ENCODE measurements at places on chromosomes 4 and X.

DNA sequence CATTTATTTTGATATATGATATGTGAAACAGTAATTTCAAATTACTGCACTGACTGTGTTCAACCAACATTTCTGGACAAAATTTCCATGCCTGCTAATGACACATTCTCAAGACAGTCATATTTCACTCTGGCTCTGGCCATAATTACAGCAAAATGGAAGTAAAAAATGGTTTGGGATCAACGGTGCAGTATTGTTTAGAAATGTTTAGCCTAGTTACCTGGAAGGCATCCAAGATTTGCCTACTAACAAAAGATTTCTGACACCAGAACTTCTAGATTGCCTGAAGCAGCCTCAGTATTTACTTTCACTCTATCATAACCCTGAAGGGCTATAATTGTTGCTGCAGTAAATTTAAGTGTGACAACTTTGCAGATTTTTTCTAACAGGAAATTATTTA is 416.3 kb downstream of the PCDH10 start:
- DNase-seq, result no peak

GRCh38 chrX:9330249-9330982 is 134.4 kb upstream of the TBL1X start:
- no peak for DNase-seq

- no peak for DNase-seq
Observed at GRCh38 chrX:22320236-22320873, 47.6 kb downstream of the CBLL2 start.

- no peak for DNase-seq
Observed at GRCh38 chr4:40887764-40888131, 138.0 kb downstream of the NSUN7 start.

- DNase-seq, result no peak
Observed at GRCh38 chrX:88908056-88908455, 161.0 kb downstream of the CPXCR1 start.

DNA sequence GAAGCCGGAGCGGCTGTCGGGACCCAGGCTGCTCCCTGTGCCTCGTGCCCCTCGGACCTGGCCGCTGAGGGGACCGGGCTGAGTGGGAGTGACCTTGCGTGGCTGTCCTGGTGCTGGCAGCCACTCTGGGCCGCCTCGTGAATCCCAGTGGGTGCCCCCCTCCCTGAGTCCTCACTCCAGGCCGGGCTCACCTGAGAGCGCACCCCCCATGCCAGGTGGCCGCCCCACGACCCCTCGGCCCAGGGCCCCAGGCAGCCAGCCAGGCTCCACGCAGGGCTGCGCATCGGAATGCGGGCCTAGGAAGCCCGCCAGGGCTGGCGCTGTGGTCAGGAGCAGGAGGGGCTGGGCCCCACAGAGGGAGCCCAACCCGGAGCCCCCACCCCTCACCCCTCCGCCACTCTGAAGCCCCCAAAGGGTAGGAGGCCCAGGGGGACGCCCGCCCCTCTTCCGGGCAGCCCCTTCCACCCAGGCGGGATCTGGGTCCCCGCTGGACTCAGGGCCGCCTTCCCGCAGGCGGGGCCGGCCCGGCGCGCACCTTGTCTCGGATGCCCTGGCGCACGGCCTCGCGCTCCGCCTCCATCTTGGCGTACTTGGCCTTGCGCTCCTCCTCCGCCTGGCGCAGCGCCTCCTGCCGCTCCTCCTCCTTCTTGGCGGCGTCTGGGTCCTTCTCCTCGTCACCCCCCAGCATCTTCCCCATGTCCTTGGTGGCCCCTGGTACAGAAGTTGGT is 33.9 kb downstream of the CPLX1 start:
- no peak for DNase-seq

- no peak for DNase-seq
Observed at GRCh38 chr4:73621357-73621756, 1.1 kb upstream of the RASSF6 start.

DNA sequence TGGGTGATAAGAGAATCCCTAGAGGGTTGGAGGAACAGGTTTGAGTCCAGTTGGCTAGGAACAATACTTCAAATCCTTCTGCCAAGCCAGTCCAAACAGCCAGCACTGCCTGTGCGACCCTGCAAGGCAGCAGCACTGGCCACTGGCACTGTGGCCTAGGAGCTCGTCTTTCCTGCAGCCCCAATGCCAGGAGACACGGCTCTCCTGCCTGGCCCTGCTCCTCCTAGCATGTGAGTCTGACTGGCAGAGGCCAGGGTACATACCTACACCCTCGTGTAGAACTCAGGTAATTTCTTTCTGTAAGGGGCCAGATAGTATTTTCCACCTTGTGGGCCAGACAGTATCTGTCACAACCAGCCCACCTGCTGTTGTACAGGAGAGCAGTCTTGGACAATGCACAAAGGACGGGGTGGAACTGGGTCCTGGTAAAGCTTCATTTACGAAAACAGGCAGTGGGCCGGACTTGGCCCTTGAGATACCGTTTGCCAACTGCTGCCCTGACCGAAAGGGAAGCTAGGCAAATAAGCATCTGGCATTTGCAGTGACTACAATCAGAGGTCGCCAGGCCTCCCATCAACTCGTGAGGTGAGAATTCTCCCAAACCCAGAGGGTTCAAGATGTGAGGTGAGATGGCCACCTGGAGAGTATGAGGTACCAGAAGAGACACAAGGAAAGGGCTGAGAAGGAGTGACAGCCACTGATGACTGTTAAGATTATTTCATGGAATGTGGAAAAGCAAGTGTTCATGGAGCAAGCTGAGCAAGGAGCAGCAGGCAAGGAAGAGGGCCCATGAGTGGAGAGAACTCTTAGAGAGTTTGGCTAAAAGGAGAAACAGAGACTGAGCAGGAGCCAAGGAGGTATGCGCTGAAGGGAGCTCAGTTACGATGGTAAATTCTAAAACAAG is 29.8 kb upstream of the IRAK1 start:
- no peak for DNase-seq

DNA sequence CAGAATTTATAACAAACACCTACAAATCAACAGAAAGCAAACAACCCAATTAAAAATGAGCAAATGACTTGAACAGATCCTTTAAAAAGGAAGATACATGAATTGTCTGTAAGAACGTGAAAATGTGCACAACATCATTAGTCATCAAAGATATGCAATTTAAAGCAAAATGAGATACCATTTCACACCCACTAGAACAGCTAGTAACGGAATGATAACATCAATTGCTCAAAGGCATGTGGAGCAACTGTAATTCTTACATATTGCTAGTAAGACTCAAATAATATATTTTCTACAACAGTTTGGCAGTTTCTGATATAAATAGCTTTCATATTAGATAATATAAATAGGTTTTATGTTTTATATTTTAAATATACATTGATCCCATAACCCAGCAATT is 82.5 kb downstream of the LCORL start:
- DNase-seq, result no peak

DNA sequence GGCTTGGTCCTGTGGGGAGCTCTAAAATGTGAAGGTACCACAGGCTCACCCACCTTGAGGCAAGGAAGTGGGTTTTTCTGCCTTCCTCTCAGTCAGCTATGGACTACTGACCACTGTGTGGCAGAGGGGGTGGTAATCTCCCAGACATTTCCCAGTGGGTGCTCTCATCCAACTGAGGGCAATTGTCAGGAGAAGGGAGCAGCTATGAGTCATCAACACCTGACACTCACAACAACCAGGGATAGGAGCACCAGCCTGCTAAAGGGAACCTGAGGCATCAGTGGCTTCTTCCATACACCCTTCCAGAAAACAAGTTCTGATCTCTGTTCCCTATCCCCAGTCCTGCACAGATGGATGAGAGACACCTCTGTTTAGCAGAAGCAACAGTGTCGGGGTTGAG is 468.8 kb downstream of the BCOR start:
- DNase-seq, result no peak

- DNase-seq, result no peak
Observed at GRCh38 chrX:63012574-63012973, 338.6 kb downstream of the SPIN4 start.

GRCh38 chrX:98114021-98114420 is 1230.3 kb downstream of the RPA4 start:
- DNase-seq, result no peak

DNA sequence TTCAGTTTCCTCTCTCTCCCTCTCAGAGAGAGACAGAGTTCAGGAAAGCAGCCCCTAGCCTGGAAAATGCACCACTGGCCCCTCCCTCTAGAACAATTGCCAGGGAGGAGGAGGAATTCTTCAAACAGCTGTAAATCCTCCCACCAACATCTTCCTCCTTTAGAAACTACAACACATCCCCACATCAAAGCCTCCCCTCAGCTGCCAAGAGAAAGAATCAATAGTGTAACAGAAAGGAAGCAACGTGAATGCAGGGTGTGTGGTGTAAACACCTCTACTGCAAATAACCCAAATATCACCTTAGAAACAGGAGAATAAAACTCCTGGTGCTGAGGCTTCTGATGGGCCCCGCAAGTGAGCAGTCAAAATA is 249.9 kb upstream of the GATB start:
- no peak for DNase-seq

DNA sequence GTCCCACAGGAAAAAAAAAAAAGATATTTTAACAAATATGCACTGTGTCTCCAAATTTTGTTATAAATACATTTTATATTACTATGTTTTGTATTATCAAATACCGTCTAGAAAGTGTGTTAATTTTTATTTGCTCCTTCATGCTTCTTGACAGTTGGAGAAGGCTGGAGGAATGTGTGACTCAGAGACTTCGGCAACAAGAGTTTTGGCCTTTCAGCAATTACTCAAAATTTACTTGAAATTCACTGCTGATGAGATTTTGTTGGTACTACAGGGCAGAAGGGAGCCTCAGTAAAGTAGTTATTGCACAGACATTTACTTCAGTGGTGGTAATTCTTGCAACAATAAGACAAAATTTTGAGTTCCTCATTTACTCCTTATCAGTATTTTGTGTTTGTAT is 2164.0 kb downstream of the PCDH7 start:
- DNase-seq, result no peak

DNA sequence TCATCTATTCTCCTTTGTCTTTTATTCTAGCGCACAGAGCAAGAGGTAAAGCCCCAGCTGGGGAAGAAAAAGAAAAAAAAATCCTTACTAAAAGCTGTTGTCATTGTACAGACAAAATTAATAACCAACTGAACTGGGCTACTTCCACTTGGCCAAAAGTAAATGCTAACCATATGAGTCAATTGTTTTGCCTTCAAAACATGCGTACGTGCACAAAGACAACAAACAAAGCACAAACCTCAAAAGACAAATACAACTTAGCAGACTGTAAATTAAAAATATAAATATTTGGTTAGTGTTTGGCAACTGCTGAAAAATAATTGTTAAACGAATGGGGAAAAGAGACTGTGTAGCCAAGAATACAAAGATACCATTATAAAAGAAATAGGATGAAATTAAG is 5.9 kb downstream of the EDA2R start:
- no peak for DNase-seq

DNA sequence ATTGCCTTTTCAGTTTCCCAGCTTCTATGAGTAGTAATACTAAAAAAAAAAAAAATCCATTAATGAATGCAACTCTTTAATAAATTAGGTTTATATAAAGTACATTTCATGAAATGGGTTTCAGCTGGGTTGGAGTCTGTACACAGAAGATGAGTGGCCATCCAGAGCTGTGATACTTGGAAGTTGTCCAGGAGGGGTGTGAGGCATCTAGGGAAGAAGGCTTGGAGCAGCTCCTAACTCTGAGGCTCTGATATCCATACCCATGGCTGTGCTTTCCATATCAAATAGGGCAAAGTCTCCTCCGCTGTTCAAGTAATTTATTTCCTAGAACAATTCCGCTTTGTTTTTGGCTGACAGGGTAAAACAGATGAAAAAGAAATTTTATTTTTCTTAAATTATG is 423.3 kb upstream of the TENM3 start:
- DNase-seq, result no peak

- DNase-seq, result no peak
Observed at GRCh38 chrX:123975180-123975579, 13.7 kb downstream of the STAG2 start.

GRCh38 chr4:99404595-99405287 is 30.4 kb downstream of the ADH7 start:
- DNase-seq, result no peak

GRCh38 chr4:179124957-179125356 is 1682.7 kb upstream of the AGA start:
- no peak for DNase-seq

DNA sequence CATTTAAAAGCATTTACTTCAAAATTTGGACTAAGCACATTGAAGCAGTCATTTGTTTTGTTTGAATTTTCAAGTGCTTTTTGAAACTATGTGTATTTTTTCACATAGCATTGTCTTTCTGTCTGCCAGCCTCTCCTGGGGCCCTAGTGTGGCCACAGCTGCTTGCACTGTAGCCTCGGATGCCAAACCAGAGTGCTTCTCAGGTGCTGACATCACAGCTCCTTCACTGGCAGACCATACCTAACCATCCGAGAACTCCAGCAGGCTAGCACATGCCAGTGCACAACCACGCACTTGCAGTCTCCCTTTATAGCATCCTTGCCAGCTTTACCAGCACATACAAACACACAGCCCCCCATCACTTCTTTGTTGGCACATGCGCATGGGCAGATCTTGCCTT is 1019.7 kb downstream of the STPG2 start:
- no peak for DNase-seq

DNA sequence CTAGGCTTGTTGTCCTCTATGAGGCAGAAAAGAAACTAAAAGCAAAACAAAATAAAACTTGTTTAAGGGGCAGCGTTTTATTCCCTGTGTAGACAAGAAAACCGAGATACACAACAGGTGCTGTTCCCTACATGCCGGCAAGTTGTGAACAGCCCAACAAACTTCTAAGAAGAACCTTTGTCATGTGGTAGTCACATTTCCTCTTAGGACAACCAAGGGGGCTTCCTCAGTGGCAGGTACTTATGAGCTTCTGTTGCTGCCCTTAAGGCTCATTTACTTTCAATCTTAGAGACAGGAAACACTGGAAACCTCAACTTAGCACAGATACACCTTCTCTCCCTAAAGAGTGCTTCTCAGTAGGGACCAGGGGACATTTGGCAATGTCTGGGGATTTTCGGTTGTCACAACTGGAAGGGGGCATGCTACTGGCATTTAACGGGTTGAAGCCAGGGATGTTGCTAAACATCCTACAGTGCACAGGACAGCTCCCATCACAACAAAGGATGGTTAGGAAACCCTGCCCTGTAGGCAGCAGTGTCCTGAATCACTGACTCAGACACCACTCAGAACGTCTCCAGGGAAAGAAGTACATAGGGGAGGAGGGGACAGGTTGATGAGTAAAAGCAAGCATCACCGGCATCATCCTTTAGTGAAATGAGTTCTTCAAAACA is 111.0 kb downstream of the ASB9 start:
- DNase-seq, result no peak

- no peak for DNase-seq
Observed at GRCh38 chrX:69072486-69073006, 92.7 kb downstream of the PJA1 start.

DNA sequence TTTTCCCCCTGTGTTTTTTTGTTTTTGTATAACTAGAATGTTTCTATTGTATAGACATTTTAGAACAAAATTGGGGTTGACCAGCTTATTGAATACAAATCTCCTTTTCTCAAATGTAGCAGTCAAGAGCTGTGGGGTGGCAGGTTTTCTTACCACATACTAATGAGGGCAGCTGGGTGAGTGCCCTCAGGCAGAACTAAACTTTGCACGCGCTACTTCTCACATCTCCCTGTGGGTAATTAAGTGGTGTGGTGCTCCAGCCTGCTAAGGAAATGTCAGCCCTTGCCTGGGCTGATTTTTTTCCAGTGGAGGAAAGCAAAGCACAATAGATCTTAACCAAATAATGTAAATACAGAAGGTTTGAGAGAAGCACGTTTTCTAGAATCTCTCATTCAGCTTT is 717.6 kb upstream of the TENM3 start:
- no peak for DNase-seq

GRCh38 chrX:49137492-49137891 is 14.0 kb upstream of the GPKOW start:
- DNase-seq, result no peak

Measured in activated CD4-positive, alpha-beta T cell treated with anti-CD3 and anti-CD28 coated beads for 24 hours (primary cell).